Inflammatory macrophage treated with lipopolysaccharide for 4 hours (primary cell): ENCODE measurements at places on chromosomes 2 and 18.
A peak's percentile ranks its signal among the peaks of the same experiment; 100 is the strongest.

DNA sequence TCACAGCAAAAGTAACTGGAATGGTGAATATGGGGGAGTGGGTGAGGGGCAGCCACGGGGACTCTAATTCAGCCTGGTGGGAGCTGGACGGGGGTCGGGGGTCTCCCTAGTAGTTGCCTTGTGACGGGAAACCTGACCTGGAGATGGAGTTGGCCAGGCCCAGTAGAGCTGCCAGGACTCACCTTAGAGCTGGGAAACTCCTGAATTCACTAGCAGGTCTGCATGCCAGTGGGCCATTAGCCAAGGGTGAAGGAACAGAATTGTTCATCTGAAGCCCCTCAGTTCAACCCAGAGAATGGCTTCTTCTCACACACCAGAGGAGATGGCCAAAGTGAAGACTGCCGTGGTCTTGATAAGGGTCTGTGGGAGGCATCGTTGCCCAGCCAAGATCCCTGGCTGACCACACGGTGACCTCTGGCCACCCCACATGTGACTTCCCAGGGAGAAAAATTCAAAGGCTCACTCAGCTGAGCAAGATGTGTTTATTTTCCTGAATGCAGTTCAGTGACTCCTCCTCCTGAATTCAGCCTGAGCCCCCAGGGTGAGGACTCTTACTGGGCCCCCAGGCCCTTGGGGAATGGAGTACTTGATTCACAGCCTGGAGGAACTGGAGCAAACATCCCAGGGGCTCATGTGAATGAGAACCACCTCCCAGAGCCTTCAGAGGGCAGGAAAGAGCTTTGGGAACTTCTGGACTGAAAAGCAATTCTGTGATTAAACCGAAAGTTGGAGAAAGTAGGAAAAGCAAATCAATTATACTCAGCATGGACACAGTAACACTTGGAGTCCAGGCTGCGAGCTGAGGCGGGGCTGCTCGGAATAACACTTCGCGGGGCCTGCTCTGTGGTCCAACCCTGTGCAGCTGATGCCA lies 25.2 kb downstream of the MOCOS start:
- no peak for DNase-seq

GRCh38 chr2:176175709-176176607 lies 12.5 kb upstream of the HOXD1 start:
- DNase-seq, result no peak

DNA sequence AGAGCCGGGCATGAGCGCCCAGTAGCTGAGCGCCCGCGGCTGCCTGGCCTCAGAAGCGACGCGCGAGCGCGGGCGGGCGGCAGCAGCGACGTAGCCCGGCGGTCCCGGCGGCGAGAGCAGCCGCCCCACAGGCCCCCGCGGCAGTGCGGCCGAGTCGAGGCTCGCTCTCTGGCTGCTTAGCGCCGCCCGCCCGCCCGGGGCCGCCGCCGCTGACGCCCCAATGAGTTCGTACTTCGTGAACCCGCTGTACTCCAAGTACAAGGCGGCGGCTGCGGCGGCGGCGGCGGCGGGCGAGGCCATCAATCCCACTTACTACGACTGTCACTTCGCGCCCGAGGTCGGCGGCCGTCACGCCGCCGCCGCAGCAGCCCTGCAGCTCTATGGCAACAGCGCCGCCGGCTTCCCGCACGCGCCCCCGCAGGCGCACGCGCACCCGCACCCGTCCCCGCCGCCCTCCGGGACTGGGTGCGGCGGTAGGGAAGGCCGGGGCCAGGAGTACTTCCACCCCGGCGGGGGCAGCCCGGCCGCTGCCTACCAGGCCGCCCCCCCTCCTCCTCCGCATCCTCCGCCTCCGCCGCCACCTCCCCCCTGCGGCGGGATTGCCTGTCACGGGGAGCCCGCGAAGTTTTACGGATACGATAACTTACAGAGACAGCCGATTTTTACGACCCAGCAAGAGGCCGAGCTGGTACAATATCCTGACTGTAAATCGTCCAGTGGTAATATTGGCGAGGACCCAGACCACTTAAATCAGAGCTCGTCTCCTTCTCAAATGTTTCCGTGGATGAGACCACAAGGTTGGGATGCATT lies 847 bp downstream of the HOXD8 start:
- no peak for DNase-seq

DNA sequence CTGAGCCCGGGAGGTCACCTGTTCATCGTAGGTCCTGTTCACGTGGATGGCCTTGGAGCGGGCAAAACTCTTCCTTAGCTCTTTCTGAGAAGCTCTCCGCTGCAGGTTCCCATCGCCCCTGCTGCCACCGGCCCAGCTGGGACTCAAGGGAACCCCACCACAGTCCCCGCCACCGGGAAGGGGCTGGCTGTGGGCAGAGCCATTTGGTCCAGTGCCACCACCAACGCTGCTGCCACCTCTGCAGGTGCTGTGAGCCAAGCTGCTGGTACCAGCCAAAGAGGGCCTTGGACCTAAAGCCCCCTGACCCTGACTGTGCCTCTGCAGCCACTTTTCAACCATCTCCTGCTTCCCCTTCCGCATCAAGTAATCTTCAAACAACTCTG lies 586 bp downstream of the PDE11A start:
- no peak for DNase-seq

- DNase-seq, result peak; percentile 52
Measured at GRCh38 chr2:136111711-136112110, 6.2 kb downstream of the CXCR4 start.

- no peak for DNase-seq
Measured at GRCh38 chr2:145026456-145027455, 506.8 kb upstream of the ZEB2 start.
